Transverse colon (tissue), 4 donors: ENCODE measurements at places on chromosomes 6 and 20. TPM values are rescaled to one million over a fixed set of nuclear protein-coding genes. Genes with fewer than 3 reads are reported as not detected.
A peak's percentile ranks its signal among the peaks of the same experiment; 100 is the strongest.

DNA sequence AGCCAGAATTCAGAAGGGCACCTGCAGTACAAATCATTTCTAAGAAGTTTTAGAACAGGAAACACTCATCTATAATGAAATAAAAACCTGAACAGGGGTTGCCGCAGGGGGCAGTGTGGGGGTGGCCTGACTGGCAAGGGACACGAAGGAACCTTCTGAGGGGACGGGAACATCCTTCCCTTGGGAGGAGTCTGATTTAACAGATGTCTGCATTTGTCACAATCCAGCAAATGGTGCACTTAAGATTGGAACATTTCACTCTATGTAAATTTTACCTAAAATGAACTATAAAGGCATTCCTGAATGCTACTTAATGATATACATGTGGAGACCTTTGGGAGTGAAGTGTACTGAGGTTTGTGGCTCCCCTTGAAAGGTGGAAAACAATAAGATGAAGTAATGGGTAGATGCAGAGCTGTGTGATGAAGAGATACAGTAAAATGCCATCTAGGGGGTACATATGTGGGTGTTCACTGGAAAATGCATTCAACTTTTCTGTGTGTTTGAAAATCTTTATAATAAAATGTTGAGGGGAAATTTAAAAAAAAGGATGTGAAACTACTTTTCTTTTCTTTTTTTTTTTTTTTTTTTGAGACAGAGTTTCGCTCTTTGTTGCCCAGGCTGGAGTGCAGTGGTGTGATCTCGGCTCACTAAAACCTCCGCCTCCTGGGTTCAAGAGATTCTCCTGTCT, 89.5 kb downstream of the SNX5 start:
- H3K4me1 ChIP-seq: peaks cover 29% of the 10 kb centered on the region
- no peaks in the 10 kb centered on the region for H3K27me3 ChIP-seq
- no peak overlapping the region for H3K4me3 ChIP-seq

GRCh38 chr6:14207448-14207847, 89.9 kb downstream of the CD83 start:
- H3K4me1 ChIP-seq: peaks cover 12% of the 10 kb centered on the region
- H3K27me3 ChIP-seq: no peaks in the 10 kb centered on the region
- peak overlapping the region; percentile 37 for H3K27ac ChIP-seq

Gene PCSK2
- total RNA-seq: 4.1 TPM

DNA sequence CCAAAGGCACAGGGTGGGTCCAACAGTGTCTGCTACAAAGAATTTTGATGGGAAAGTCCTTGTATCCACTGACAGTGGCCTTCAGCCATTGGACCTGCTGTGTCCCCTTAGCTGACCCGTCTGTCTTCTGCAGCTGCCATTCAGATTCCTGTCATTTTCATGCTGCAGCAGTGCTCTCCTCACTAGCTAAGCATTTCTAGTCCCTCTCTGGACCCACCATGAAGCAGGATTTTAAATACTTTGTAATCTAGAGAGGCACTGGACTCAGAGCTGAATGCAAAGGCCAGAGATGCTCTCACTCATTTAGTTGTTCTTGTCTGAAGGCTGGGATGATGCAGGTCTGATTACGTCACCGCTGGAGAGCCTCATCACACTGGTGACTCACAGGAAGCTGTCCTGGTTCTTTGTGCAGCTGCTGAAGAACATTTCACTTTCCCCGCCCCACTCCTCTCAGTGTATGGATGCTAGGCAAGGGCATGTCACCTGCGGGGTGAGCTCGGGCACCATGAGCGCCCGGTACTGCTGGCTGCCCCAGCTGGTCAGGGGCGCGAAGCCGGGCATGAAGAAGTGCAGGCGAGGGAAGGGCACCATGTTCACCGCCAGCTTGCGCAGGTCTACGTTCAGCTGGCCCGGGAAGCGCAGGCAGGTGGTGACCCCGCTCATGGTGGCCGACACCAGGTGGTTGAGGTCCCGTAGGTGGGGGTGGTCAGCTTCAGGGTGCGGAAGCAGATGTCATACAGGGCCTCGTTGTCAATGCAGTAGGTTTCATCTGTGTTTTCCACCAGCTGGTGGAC, 19.4 kb upstream of the TUBB2A start:
- no peak overlapping the region for H3K4me3 ChIP-seq
- H3K4me1 ChIP-seq: no peaks in the 10 kb centered on the region
- H3K27me3 ChIP-seq: no peaks in the 10 kb centered on the region
- no peak for DNase-seq
- no peak overlapping the region for H3K27ac ChIP-seq

Gene RUNX2
- total RNA-seq: 5.2 TPM
